ENCODE measurements at places on chromosomes 16 and 17.

DNA sequence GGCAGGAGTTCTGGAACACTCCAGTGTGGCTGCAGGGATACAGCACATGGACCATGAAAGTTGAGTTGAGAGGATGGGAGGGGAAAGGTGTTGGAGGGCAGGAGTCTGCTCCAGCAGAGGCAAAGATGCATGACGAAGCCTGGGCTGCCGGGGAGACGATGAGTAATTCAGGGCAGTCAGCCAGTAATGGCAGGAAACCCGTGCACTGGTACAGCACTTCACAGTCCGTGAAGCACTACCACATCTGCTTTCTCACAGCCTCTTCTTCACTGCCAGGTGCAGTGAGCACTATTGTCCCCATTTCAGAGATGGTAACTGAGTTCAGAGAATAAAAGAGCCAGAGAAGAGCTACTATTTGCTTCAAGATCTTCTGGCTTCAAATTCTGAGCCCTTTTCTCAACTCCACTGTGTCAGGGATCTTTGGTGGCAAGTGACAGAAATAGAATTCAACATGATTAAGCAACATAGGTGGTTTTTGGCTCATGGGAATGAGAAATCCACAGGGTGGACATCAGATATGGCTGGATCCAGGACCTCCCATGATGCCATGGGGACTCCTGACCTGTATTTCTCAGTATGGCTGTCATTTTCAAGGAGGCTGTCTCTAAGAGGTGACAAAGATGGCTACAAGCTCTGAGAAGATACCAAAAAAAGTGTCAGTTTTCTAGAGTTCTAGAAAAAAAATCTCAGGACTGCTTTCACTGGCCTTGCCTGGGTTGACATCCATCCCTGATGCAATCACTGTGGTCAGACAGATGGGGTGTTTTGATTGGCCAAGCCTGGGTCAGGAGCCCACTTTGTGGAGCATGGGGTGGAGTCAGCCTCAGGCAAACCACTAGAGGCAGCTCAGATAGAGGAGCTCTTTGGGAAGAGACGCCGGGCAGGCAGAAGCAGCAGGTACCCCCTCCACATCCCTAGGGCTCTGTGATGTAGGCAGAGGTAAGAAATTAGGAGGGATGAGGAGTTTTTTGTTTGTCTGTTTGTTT, 24.7 kb downstream of the IL21R start:
- DNase-seq, result peak; percentile 70

DNA sequence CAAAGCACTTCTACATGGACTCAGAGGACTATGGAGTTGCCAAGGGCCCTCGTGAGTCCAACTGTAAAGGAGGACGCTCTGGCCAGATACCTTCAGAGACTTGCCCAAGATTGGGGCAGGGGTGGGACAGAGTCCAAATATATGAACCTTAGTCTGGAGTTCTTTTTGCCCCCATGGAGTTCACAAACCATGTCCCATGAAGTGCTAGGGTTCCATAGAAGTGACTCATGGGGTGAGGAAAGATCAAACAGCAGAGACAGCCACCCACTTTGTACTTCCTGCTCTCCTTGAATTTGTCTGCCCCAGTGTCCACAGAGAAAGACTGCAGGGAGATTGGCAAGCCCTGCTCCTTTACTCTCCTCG, 29.0 kb downstream of the SRL start:
- no peak for DNase-seq

DNA sequence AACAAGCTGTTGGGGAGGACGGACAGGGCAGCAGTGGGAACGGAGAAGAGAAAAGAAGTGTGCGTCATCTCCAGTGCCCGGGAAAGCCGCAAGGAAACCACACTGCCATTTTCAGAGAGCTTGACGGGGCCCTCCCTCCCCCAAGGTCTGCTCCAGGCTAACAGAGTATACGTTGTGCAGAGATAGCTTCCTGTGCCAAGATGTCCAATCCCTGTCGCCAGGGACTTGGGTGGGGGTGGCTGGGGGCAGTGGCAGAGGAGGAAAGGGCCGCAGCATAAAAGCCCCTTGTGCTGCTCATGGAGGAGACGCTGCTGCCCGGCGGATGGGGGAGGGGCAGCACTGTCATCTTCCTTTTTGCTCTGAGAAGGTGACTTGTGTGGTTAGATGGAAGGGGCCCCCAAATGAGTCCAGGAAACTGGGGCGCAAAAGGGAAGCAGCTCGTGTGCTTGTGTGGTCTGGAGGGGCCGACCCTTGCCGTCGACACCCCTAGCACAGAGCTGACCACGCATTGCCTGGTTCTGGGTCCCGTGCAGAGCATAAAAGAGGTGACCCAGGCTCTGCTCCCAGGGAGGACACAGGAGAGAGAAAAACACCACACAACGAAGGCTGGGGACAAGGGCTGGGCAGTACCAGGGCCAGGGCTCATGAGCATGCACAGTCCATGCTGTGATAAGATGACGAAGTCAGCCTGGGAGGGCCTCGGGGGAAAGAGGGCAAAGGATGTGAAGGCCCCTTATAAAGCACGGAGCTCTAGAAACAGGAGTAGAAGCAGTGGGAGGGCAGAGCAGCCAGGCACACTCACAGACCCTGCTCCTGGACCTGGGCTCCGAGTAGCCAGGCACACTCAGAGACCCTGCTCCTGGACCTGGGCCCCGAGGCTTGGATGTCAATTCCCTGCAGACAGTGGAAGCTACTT, 372.7 kb downstream of the SLC39A11 start:
- DNase-seq, result peak; percentile 13

DNA sequence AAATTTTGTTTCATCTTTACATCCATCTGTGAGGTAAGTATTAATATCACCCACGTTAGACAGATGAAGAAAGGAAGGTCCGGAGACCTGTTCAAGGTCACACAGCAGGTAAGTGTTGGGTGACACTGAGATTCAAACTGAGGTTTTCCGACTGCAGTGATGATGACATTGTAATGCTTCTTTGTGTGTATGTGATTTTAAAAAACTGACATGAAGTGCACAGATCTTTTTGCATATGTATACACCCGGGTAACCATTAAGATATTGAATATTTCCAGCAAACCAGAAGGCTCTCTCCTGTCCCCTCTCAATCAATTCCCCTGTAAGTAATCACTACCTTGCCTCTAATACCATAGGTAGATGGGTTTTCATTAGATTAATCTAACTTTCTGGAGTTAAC, 1.5 kb upstream of the TANC2 start:
- DNase-seq, result no peak

DNA sequence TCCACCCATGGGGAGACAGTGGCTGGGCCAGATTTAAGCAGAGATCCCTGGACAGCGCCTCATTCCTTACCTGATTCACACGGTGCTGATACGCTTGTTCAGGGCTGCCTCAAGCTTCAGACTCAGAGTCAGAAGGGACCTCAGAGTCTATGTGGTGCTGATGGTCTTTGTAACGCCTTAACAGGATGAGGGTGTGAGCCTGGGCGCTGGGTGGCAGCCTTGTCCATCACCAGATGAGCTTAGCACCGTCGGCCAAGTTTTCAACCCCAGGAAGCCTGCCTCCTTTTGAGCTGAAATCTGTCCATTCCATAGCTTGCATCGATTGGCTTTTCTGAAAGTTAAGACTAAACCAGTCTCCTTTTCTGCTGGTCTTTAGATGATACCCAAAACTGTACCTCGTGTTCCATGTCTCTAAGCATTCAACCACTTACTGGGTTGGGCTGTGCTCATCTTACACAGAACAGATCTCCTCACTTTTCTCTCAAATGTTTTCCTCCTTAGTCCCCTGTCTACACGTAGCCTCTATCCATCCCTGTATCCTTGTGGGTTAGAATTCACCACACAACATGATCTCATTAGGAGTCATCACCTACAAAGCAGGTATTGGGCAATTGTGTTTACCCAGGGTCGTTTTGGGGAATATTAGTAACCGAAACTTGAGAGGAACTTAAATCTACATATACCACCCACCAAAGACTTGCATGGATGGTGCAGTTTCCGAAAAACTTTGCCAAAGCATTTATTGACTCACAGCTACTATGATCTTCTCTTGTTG, 573.4 kb downstream of the CDH13 start:
- no peak for DNase-seq

DNA sequence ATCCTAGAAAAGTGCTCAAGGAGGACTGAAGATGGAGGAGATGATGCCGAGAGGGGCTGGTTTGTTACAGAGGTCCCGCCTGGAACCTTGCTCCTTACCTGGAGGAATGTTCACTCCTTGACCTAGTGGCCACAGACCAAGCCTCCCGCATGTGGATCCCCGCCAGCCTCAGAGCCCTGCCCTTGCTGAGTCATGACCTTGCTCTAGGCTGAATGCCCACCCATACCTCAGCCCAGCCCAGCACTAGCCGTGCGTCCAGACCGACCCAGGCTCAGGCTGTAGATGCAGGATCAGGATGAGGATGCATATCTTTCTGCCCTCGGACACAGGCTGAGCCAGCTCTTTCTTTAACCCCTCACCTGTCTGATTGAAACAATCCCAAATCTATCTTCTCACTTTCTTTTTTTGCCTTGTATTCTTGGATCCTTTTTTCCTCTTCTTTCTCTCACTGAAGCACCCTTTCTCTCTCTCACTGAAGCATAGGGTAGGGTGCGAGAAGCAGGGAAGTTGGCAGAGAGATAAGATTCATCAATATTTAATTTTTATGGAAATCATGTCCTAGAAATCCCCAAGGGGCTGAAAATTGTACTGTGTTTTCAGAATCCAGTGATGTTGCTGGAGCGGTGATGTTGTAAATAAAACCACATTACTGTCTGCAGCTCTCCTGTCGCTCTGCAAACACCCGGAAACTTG, 34.9 kb downstream of the WSCD1 start:
- no peak for DNase-seq

DNA sequence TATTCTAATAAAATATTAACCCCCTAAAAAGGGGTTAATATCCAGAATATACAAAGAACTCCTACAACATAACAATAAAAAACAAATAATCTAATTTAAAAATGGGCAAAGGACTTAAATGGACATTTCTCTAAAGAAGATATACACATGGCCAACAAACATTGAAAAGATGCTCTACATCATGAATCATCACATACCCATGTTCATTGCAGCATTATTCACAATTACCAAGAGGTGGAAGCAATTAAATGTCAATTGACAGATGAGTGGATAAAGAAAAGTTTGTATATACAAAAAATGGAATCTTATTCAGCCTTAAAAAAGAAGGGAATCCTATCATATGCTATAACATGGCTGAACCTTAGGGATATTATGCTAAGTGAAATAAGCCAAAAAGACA, 36.8 kb downstream of the CPD start:
- DNase-seq, result no peak

DNA sequence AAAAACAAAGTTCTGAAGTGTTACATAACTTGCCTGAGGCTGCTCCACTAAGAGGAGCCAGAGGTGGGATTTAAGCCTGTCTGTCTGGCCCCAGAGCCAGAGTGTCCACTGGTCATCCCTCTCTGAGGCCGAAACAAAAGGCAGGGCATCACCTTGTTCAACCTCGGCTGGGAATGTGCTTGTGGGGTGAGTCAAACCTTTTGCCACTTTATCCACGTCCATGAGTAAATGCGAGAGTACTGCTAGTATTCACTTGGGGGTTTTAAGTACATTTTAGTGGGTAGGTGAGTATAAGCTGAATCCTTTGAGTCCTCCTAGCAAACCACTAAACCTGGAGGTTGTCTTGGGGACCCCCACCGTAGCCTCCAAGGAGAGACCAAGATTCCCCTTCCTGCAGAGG, 103.5 kb downstream of the STX8 start:
- DNase-seq, result no peak

- no peak for DNase-seq
Measured at GRCh38 chr17:65496801-65497200, 64.6 kb downstream of the AXIN2 start.

DNA sequence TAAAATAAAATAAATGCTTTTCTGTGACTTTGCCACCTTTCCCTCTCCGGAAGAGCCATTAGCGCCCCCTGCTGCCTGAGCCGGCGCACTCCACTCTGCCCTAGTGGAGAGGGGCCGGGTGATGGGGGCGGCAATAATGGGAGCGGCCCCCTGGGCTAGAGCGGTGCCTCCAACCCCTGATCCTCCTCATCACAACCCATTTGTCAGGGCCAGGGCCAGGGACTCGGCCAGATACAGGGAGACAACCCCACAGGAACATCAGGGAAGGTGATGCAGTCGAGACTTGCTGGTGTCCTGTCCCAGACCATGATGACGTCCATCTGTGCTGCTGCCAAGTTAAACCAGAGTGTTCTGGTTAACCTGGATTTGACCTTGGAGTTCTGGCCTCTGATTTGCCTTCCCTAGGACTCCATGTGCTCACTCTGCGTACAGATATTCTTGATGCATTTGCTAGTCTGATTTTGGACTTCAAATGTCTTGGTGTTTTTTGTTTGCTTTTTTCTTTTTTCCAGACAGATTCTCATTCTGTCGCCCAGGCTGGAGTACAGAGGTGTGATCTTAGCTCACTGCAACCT, 46.1 kb upstream of the BPTF start:
- DNase-seq, result no peak

DNA sequence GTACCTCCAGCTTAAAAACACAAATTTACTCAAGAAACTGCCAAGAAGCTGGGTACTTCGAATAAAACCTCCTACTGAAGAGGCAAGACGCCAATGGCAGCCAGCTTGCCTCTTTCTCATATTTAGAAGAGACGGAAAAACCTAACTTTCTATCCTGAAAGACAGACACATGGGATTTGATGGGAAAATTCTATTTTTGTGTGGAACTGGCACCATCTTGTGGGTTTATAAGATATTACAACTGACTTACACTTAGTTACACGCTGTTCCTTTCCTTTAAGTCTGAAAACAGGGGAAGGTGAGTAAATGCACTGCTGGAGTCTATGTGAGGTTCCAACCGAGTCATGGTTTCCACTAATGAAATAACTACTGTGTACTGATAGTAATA, 10.3 kb downstream of the ZNF18 start:
- DNase-seq, result no peak

DNA sequence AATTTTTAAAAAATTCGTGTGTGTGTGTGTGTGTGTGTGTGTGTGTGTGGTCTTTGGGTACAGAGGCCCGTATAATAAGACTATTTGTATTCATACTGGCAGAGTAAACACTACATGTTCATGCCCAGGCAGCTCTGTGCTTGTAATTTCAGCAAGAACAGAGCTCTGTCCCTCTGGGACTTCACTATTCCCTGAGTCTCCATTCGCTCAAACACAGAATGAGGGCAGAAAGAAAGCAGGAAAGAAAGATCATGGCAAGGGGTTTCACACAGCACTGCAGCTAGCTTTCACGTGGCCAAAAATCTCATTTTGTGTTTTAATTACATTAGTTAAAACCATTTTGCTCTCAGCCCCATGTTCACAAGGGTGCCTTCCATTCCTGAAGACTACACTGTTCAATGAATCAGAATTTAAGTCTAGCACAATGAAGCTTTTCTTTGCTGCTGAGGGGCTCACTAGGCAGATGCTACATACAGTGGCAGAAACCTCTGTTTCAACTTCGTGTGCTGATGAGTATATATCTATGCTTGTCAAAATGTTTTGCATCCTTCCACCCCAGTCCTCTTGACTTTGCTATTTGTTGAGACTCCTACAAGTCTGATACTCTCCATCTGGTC, 198.4 kb upstream of the C17orf78 start:
- DNase-seq, result no peak

Data from activated CD4-positive, alpha-beta T cell treated with anti-CD3 and anti-CD28 coated beads for 1 hour (primary cell).